ENCODE measurements at places on chromosomes 16 and 17. TPM values are rescaled to one million over a fixed set of nuclear protein-coding genes. Genes with fewer than 3 reads are reported as not detected.

GRCh38 chr17:34220045-34220751 lies 34.9 kb upstream of the CCL2 start:
- no peak overlapping the region for H3K4me3 ChIP-seq
- peaks cover 1% of the 10 kb centered on the region for H3K36me3 ChIP-seq
- H3K27me3 ChIP-seq: peaks cover 54% of the 10 kb centered on the region
- DNase-seq: no peak

Gene KRTAP2-3
- total RNA-seq: not detected

Gene TP53TG3
- total RNA-seq: not detected

Gene DHX40
- total RNA-seq: 19.0 TPM

- H3K27ac ChIP-seq: no peak overlapping the region
- H3K4me3 ChIP-seq: no peak overlapping the region
- no peaks in the 10 kb centered on the region for H3K36me3 ChIP-seq
- H3K4me1 ChIP-seq: no peaks in the 10 kb centered on the region
Measured at GRCh38 chr16:19842426-19843157, 42.1 kb downstream of the GPRC5B start.

DNA sequence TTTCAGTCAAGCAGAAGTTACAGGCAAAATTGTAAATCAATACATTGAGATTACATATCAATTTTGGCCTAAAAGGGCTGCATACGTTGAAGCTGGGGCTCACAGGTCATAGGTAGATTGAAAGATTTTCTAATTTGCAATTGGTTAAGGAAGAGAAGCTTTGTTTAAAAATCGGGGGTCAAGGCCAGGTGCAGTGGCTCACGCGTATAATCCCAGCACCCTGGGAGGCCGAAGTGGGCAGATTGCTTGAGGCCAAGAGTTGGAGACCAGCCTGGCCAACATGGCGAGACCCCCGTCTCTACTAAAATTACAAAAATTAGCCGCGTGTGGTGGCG lies 68.4 kb downstream of the MARF1 start:
- no peak overlapping the region for H3K4me3 ChIP-seq
- H3K27me3 ChIP-seq: no peaks in the 10 kb centered on the region
- peaks cover 6% of the 10 kb centered on the region for H3K36me3 ChIP-seq
- no peak overlapping the region for H3K27ac ChIP-seq
- no peak for DNase-seq
- H3K4me1 ChIP-seq: peaks cover 24% of the 10 kb centered on the region

DNA sequence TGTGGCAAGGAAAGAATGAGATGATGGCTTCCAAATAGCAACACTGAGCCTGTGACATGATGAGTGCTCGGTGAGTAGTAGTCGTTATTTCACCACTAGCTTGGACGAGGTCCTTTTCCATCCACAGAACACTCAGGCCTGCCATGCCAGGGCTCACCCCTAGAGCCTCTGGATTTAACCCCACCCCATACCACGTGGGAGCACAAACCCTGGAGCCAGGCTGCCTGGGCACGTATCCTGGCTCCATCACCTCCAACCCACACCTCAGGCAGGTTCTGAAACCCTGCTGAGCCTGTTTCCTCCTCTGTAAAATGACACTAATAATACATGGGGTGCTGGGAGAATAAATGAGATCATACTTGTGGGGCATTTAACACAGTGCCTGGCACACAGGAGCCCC lies 192.4 kb downstream of the KATNIP start:
- no peak overlapping the region for H3K27ac ChIP-seq
- DNase-seq: no peak
- H3K27me3 ChIP-seq: no peaks in the 10 kb centered on the region
- H3K36me3 ChIP-seq: peaks cover 11% of the 10 kb centered on the region

DNA sequence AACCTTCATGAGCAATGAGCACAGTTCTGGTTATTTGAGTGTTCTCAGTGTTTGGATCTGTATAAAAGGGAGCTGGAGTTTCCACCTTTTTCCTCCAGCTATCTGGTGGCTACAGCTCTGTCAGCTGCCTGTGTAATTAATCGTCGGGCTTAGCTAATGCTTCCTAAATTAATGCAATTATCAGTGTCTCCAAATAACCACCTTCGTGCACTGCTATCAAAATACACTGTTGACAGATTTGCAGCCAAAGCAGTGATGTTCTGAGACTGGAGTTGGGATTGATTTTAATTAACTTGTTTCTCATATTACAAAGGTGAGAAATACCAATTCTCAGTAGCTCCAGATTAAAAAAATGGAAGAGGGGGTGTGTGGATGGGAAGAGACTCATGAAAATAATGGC lies 325.8 kb downstream of the CBLN1 start:
- no peak overlapping the region for H3K4me3 ChIP-seq
- H3K27me3 ChIP-seq: no peaks in the 10 kb centered on the region
- H3K27ac ChIP-seq: no peak overlapping the region
- H3K36me3 ChIP-seq: no peaks in the 10 kb centered on the region

Gene PER1
- 48.9 TPM for total RNA-seq

Gene CDK10
- total RNA-seq: 92.4 TPM

DNA sequence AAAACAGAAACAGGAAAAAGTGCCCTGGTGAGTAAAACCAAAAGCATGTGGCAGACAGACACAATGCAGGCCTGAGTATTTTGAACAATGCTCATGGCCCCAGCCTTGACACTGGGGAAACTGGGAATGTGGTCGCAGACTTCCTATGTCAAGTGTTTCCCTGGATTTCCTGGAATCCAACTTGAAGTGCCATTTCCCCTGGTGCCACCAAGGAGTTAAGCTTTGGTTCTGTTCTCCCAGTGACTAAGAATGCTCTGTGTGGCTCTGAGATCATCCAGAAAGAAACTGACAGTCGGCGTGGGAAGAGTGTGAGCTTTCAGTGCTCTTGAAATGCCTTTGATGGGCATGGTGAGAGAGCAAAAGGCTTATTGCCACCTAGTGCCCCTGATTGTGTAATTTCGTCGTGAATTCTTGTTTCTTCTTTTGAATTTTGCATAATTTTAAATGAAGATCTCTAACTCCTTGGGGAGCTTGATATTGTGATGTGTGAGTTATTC lies 96.0 kb downstream of the YPEL2 start:
- peaks cover 33% of the 10 kb centered on the region for H3K4me1 ChIP-seq
- H3K27me3 ChIP-seq: peaks cover under 1% of the 10 kb centered on the region
- H3K4me3 ChIP-seq: no peak overlapping the region
- DNase-seq: peak; percentile 82

DNA sequence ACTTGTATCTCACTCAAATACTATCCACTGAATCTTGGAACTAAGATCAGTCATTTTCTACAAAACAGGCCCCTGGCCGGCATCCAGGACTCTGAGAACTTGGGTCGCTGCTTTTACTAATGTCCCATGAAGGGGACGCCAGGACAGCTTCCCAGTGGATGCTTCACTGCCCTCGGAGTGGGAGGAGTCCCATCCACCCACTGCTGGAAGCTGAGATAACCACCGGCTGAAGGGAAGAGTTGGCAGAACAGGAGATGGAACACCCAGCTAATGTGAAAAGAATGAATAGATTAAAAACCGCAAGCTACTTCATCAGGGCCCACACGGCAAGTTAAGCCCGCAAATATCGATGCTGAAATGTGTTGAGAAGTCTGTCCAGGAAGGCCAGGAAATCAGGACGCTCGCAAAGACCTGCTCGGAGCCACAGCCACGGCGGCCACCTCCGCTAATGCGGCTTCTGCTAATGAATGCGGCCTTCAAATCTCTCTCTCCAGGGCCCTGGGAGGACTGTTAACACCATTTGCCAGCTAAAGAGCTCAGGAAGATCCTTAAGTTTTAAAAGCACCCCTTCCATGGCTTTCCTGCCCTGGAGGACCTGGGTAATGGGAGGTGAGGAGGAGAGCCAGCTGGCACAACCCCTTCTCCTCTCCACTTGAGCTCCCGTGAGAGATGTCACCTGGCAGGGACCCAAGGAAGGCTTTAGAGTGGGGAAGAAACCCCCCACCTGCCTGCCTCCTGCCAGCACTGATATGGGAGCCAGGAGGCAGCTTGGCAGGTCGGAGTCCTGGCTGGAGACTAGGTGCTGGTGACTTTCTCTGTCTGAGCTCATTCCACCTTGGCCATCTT lies 226.6 kb upstream of the RPL38 start:
- no peak overlapping the region for H3K27ac ChIP-seq
- H3K4me3 ChIP-seq: no peak overlapping the region
- no peaks in the 10 kb centered on the region for H3K4me1 ChIP-seq
- DNase-seq: no peak
- peaks cover 10% of the 10 kb centered on the region for H3K27me3 ChIP-seq

GRCh38 chr16:87947356-87948118 lies 3.7 kb upstream of the BANP start:
- H3K4me3 ChIP-seq: no peak overlapping the region
- peaks cover 6% of the 10 kb centered on the region for H3K36me3 ChIP-seq
- H3K27ac ChIP-seq: no peak overlapping the region
- peaks cover 11% of the 10 kb centered on the region for H3K4me1 ChIP-seq

DNA sequence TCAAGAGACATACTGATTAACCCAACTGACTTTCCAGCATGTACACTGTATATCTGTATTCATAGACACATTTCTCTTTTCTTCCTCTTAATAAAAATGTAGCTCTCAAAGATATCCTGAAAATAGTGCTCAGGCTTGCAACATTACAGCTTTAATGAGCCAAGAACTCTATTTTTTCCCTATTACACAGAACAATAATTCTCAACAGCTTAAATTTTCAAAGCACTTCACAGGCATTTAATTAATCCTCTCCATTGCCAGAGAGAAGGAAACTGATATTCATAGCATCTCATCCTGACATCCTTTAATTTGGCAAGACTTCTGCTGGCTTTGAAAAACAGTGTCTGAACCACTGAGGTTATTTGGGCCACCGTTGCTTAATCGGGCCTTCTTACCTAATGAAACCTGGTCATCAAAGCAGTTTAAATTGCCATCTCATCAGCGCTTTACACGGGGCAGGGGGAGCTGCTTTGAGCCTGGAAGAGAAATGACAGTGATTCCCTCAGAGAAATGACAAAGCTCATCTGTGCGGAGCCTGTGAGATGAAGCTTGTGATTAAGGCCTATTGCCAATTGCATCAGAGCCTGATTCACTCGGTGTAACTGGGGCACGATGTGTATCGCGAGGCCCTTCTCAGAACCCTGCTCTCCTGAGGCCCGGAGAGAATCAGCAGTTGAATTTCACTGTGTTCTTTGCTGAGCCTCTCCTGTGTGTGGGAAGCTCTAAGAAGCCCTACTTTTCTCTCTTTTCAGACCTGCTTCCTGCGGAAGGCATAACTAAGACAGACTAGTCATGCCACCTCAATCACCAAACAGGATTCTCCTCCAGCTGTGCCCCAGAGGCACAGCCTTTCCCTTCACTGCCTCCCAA lies 8.5 kb upstream of the SIAH1 start:
- H3K4me1 ChIP-seq: peaks cover 4% of the 10 kb centered on the region
- peak; percentile 43 for DNase-seq
- H3K4me3 ChIP-seq: no peak overlapping the region

Gene TVP23A
- total RNA-seq: not detected

DNA sequence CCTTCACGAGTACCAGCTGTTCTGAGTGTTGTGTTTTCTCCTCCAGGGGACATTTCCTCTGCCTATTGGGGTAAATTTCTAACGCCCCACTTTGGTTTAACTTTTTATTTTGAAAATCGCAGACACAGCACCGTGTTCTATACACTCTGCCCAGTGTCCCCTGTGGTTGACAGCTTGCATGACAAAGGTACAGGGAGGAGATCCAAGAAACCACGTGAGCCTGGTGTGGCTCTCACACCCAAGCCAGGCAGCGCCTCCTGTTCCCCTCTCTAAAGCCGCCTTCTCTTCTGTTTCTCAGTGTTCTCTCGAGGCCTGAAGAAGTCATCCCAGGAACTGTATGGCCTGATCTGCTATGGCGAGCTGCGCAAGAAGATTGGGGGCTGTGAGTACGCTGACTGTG lies 25.4 kb downstream of the CRAMP1 start:
- H3K36me3 ChIP-seq: peaks cover 37% of the 10 kb centered on the region
- no peak for DNase-seq
- H3K4me1 ChIP-seq: peaks cover 8% of the 10 kb centered on the region
- no peak overlapping the region for H3K4me3 ChIP-seq

DNA sequence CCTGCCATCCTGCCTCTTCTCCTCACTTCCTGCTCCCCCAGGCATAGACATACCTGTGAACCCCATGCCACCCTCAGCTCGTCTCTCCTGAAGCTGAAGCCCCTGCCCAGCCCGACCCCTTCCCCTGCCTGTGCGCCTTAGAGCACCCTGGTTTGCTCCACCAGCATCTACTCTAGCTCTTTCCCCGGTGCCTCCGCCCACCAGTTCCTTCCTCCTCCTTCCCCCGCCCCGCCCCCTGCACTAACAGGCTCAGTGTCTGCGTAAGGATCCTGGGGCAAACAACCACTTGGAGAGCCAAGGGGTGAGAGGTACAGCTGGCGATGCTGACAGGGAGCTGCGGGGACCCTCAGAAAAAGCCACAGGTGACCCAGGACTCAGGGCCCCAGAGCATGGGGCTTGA lies 1.9 kb downstream of the GPR142 start:
- no peak overlapping the region for H3K4me3 ChIP-seq
- no peak overlapping the region for H3K27ac ChIP-seq
- peak; percentile 82 for DNase-seq
- H3K27me3 ChIP-seq: no peaks in the 10 kb centered on the region

GRCh38 chr17:73643001-73643851 lies 1.0 kb downstream of the SDK2 start:
- no peaks in the 10 kb centered on the region for H3K36me3 ChIP-seq
- H3K4me3 ChIP-seq: peak overlapping the region; percentile 53

GRCh38 chr17:57604771-57605674 lies 140.1 kb downstream of the CCDC182 start:
- DNase-seq: peak; percentile 54
- no peaks in the 10 kb centered on the region for H3K36me3 ChIP-seq
- peak overlapping the region; percentile 34 for H3K4me3 ChIP-seq
- no peaks in the 10 kb centered on the region for H3K27me3 ChIP-seq
- peaks cover 82% of the 10 kb centered on the region for H3K4me1 ChIP-seq

GRCh38 chr17:3022197-3022596 lies 41.2 kb downstream of the OR1D5 start:
- H3K4me1 ChIP-seq: no peaks in the 10 kb centered on the region
- H3K27me3 ChIP-seq: no peaks in the 10 kb centered on the region
- peaks cover 41% of the 10 kb centered on the region for H3K36me3 ChIP-seq
- no peak overlapping the region for H3K27ac ChIP-seq

- H3K27ac ChIP-seq: no peak overlapping the region
- H3K27me3 ChIP-seq: peaks cover 12% of the 10 kb centered on the region
- H3K4me1 ChIP-seq: peaks cover 16% of the 10 kb centered on the region
- H3K36me3 ChIP-seq: peaks cover 3% of the 10 kb centered on the region
- H3K4me3 ChIP-seq: no peak overlapping the region
Measured at GRCh38 chr16:9135797-9136196, 44.4 kb downstream of the HAPSTR1 start.

GRCh38 chr16:83248735-83249463 lies 558.9 kb upstream of the HSBP1 start:
- no peaks in the 10 kb centered on the region for H3K27me3 ChIP-seq
- H3K4me3 ChIP-seq: no peak overlapping the region
- no peak overlapping the region for H3K27ac ChIP-seq
- H3K36me3 ChIP-seq: no peaks in the 10 kb centered on the region
- DNase-seq: no peak

- no peak for DNase-seq
- H3K36me3 ChIP-seq: peaks cover 9% of the 10 kb centered on the region
- peaks cover 4% of the 10 kb centered on the region for H3K4me1 ChIP-seq
- no peak overlapping the region for H3K27ac ChIP-seq
- H3K4me3 ChIP-seq: no peak overlapping the region
Measured at GRCh38 chr16:50037662-50038220, 12.7 kb downstream of the CNEP1R1 start.

- no peak overlapping the region for H3K4me3 ChIP-seq
- H3K4me1 ChIP-seq: peaks cover 2% of the 10 kb centered on the region
- DNase-seq: no peak
- no peak overlapping the region for H3K27ac ChIP-seq
- peaks cover 28% of the 10 kb centered on the region for H3K36me3 ChIP-seq
Measured at GRCh38 chr17:47603830-47604597, 45.7 kb upstream of the KPNB1 start.

GRCh38 chr16:56882077-56882800 lies 17.2 kb downstream of the SLC12A3 start:
- no peaks in the 10 kb centered on the region for H3K27me3 ChIP-seq
- H3K4me1 ChIP-seq: no peaks in the 10 kb centered on the region
- H3K27ac ChIP-seq: no peak overlapping the region
- H3K36me3 ChIP-seq: no peaks in the 10 kb centered on the region

Gene NGFR
- total RNA-seq: 0.17 TPM
